ENCODE measurements at places on chromosomes 6 and 20.

DNA sequence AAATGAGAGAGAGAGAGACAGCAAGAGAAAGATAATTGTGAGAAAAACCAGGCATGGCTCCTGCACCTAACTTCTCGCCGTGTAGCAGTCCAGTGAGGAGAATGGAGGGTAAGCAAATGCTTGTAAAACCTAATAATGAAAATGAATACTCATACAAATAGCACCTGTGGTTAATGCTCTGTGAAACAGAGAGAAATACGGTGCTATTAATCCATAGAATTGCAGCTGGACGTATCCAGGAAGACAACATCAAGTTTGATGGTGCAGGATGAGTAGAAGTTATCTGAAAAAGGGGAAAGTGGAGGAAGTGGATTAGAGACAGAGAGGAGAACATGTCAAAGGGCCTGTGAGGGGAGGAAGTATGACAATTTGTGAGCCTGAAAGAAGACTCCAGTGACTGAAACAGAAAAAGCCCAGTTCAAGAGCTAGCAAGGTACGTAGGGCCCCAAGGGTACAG lies 89.4 kb upstream of the PAK5 start:
- no peak overlapping the region for H3K27ac ChIP-seq
- DNase-seq: no peak
- H3K4me1 ChIP-seq: no peaks in the 10 kb centered on the region
- H3K27me3 ChIP-seq: peaks cover 5% of the 10 kb centered on the region

GRCh38 chr6:53095716-53096115 lies 30.5 kb downstream of the FBXO9 start:
- H3K4me3 ChIP-seq: no peak overlapping the region
- H3K36me3 ChIP-seq: peaks cover 2% of the 10 kb centered on the region
- H3K27ac ChIP-seq: no peak overlapping the region
- H3K4me1 ChIP-seq: no peaks in the 10 kb centered on the region

DNA sequence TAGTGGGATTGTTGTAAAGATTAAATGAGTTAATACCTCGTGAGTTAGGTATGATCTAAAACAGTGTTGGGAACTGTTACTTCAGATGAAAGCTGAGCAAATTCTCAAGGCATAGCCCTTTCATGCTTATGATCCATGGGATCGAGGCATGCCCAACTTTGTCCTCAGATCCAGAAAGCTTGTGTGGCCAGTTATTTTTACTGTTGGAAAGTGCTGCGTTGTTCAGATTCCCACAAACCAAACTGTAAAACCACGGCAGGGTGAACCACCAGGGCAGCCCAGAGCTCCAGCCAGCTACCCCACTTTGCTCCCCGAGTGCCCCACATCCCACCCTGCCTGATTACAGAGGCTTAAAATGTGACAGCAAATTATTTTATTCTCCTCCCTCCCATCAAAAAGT lies 139.3 kb upstream of the RIN2 start:
- no peaks in the 10 kb centered on the region for H3K36me3 ChIP-seq
- H3K27ac ChIP-seq: no peak overlapping the region
- peaks cover 20% of the 10 kb centered on the region for H3K27me3 ChIP-seq
- H3K4me1 ChIP-seq: peaks cover 23% of the 10 kb centered on the region

- DNase-seq: no peak
- no peak overlapping the region for H3K4me3 ChIP-seq
- peaks cover 47% of the 10 kb centered on the region for H3K36me3 ChIP-seq
- H3K27ac ChIP-seq: no peak overlapping the region
- no peaks in the 10 kb centered on the region for H3K4me1 ChIP-seq
Measured at GRCh38 chr6:135202836-135203235, 21.7 kb downstream of the MYB start.

- DNase-seq: no peak
- no peak overlapping the region for H3K27ac ChIP-seq
- H3K27me3 ChIP-seq: no peaks in the 10 kb centered on the region
- H3K36me3 ChIP-seq: no peaks in the 10 kb centered on the region
- H3K4me1 ChIP-seq: peaks cover 15% of the 10 kb centered on the region
Measured at GRCh38 chr6:6626187-6626586, 37.7 kb downstream of the LY86 start.

- H3K27ac ChIP-seq: no peak overlapping the region
- no peak for DNase-seq
- H3K36me3 ChIP-seq: no peaks in the 10 kb centered on the region
- no peaks in the 10 kb centered on the region for H3K27me3 ChIP-seq
- H3K4me3 ChIP-seq: no peak overlapping the region
Measured at GRCh38 chr6:97422171-97422570, 139.2 kb upstream of the MMS22L start.

All from activated T-cell treated with anti-CD3 and anti-CD28 coated beads, Interleukin-2, amount 50 U/mL, for 72 hours (primary cell).